ENCODE measurements at places on chromosomes 4 and X.

DNA sequence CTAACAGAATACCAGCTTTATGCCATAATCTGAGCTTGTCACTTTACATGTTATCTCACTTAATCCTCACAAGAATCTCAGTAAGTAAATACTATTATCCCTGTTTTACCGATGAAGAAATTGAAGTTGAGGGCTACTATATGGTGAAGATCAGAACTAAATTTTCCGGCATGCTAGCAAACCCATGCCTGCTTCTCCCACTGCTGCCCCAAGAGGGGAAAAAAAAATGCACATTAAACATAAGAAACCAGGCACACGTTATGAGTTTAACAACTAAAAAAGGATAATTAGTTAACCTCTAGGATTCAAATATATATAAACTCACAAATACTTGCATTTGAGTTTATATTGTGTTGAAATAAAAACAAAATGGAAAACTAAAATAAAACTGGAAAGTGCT is 10.8 kb downstream of the SLC10A7 start:
- H3K27ac ChIP-seq: no peak overlapping the region
- H3K4me1 ChIP-seq: no peaks in the 10 kb centered on the region
- no peak overlapping the region for H3K4me3 ChIP-seq
- H3K27me3 ChIP-seq: no peaks in the 10 kb centered on the region

GRCh38 chrX:130120321-130120731 is 10.0 kb upstream of the ELF4 start:
- H3K27me3 ChIP-seq: no peaks in the 10 kb centered on the region
- DNase-seq: no peak
- no peaks in the 10 kb centered on the region for H3K36me3 ChIP-seq
- peaks cover 38% of the 10 kb centered on the region for H3K4me1 ChIP-seq
- peak overlapping the region; percentile 41 for H3K4me3 ChIP-seq
- peak overlapping the region; percentile 83 for H3K27ac ChIP-seq

DNA sequence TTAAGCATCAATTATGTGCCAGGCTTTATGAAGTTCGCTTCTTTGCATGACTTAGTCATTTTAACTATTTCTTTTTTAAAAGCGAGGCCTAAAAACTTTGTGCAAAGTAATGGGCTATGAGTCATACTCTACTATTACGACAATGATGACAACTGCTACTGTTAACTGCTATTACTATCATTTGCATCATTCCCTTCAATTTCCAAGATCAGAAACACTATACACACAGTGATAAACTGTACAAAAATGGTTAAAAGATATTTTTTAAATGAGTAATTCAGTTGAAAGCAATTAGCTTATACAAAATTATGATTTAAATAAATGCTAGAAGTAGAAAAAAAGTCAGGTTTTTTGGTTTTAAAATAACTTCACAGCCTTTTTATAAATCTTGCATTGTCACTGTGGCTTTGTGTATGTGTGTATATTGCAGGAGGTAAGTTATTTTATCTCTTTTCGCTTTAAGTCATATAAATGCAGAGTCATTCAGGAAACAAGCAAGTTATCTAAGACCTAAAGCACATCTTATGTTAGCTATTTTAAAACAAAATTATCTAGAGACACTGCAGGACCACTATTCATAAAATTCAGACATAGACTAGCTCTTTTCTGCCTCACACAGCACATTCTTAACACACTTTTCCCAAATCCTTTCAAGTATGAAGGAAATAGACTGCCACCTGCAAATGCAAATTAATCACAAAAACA is 18.5 kb upstream of the CXCL3 start:
- no peak for DNase-seq
- H3K4me3 ChIP-seq: no peak overlapping the region
- H3K36me3 ChIP-seq: no peaks in the 10 kb centered on the region
- H3K27me3 ChIP-seq: no peaks in the 10 kb centered on the region

- no peak for DNase-seq
- H3K27me3 ChIP-seq: no peaks in the 10 kb centered on the region
- no peak overlapping the region for H3K27ac ChIP-seq
Observed at GRCh38 chr4:31917334-31917733, 1197.2 kb downstream of the PCDH7 start.

- H3K36me3 ChIP-seq: no peaks in the 10 kb centered on the region
- no peaks in the 10 kb centered on the region for H3K4me1 ChIP-seq
- no peak overlapping the region for H3K27ac ChIP-seq
- H3K27me3 ChIP-seq: no peaks in the 10 kb centered on the region
- DNase-seq: no peak
Observed at GRCh38 chr4:69075061-69075792, 21.0 kb upstream of the UGT2B7 start.
